ENCODE measurements at places on chromosomes 1 and 21.

GRCh38 chr1:10161541-10162290 is 48.7 kb upstream of the KIF1B start:
- DNase-seq: peak; percentile 24

- no peak for DNase-seq
These were observed 24.7 kb upstream of the IGSF5 start for GRCh38 chr21:39720126-39720778.

GRCh38 chr1:211485480-211485857 is 6.5 kb downstream of the RD3 start:
- DNase-seq: no peak

DNA sequence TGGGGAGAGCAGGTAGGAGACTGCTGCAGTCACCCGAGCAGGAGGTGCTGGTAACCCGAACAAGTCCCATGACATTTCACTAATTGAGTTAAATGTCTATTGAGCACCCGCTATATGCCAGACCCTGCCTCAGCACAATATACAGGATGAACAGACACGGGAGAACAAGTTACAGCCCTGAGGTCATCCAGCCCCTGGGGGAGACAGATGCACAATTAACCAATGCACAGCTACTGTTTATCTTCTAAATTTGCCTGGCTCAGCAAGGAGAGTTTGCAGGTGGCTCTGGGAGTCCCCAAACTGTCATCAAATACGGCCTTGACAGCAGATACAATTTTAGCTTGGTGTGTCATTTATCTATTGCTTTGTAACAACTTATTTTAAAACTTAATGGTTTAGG is 18.1 kb downstream of the CITED4 start:
- no peak for DNase-seq

DNA sequence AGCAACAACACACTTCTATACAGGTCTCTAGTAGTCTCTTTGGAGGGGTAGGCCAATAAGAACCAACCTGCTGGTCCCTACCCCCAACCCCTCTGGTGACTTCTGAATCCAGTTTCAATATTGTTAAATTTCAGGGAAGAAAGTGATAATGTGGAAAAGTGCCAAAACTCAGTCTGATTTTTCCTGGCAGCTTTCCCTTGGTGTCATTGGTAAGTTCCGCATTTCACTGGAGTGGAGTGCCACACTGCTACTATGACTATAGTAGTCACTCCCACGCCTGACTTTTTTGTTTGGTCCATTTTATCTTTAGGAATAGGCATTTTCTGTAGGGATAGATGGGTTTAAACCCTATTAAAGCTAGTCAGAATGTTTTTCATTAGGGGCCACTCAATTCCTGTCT is 5.7 kb upstream of the ARID1A start:
- peak; percentile 28 for DNase-seq

DNA sequence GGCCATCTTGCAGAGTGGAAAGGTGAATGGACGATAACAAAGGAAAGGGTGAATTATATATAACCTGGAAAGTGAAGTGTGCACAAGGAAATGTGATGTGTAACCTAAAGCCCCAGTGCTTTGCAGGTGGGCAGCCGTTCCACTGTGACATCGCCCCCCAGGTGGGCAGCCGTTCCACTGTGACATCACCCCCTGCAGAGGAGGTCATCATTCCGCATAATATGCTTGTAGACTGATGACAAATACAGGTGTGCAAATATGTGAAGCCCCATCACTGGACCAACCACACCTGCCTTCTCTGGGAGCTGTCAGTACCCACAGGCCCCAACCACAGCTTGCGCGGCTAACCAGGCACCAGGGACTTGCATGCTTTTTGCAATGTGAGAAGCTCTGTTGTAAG is 4.7 kb upstream of the ZNF496 start:
- DNase-seq: no peak

DNA sequence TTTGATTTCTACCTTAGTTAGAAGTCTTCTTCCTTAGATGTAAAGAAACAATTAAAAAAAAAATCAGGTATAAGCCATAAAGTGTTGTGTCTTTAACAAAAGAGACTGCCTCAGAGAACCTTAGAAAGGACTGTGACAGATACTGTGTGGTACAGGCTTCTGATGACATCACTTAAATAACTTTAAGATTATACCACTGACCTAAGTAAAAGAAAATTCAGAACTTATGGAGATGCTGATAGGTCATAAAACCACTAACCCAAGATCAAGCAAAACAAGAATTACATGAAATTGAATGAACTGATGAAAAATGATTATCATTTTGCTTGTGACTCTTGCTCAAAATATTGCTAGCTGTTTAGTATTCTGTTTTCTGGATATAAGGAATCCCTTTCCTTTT is 220.8 kb downstream of the NRIP1 start:
- no peak for DNase-seq

DNA sequence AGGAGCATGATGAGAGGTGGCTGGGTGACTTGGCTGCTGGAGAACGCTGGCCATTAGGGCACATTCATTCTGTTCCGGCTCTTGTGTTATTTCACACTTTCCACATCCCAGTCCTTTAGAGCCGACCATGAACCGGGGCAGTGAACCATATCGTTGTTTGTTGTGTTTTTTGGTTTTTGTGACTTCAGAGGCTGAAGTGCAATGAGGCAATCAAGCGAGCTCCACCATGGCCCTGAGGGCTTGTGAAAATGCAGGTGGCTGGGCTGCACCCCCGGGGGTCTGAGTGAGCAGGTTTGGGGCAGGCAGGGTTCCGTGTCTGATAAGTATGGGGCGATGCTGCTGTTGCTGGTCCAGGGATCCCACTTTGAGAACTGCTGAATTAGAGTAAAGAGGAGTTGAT is 23.7 kb downstream of the ABCG1 start:
- no peak for DNase-seq

DNA sequence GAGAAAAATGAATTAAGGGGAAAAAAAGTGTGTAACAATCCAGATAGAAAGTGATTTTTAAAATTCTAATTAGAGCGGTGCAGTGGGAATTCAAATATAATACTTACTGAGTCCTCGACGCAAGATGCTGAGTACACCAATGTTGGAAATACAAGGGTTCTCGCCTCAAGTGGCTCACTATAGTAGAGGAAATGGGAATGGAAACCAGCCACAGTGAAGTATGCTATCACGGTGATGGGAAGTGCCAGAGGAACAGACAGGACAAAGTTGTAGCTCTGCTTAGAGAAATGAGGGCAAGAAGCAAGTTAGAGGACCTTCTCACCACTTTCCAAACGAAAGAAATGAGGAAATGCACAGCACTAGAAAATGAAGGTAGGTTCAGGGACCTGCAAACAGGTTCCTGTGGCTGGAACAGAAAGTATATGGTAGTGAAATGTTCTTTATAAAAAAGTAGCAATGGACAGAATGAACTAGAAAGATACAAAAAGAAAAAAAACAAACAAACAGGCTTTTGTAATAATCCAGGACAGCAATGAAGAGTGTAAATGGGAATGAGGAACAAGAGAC is 13.5 kb downstream of the EGLN1 start:
- DNase-seq: no peak

- DNase-seq: no peak
These were observed 265.1 kb downstream of the LRRC40 start for GRCh38 chr1:69940231-69940630.

GRCh38 chr1:201595381-201595780 is 56.5 kb downstream of the NAV1 start:
- DNase-seq: no peak

- no peak for DNase-seq
These were observed 26.3 kb downstream of the ADAM30 start for GRCh38 chr1:119869995-119870394.

DNA sequence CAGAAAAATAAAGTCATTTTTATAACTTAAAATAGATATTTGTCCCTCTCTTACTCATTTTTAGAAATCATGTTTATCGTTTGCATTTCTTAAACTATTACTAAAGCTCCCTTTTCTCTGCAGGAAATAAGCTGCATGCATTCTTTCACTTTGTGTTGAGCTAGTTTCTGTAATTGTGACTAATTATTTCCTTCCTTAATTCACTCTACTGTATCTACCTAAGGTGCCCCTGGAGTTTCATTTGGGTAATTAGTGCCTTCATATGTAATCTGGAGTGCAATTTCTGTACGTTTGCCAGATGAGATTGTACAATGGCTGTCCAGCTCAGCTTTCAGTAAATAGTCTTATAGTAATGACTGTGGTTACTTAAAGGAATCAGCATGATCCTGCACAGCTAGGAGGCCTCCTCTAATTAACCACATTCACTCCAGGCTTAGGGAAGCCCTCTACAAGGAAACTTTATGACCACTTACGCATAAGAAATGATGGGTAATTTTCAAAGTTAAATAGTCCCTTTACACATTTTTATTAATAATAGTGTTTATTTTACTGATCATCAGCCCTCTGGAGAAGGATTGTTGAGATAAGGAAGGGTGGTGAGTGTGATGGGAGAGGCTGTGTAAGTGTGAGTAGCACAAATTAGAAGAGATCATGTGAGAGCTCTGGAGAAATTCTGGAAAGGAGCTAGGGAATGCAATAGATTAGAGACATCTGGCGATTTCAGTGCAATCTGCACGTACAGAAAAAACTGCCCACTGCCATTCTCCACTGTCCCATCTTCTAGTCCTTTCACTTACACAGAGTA is 86.8 kb downstream of the LRRC8C start:
- DNase-seq: no peak

DNA sequence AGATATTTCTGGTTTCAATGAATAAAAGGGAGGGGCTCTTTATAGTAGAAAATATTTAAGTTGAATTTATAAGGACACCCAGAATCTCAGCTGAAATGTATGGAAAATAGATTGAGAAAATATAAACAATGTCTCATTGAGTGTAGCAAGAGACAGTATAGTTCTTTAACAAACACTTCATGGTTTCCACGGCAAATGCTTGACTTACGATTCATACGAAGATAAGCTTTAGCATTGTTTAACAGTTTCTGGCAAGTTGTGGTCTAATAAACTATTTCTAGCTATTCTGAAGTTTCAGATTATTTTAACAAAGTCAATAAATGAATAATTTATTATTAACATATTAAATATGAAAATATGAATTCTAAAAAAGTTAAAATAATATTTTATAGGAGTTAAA is 1419.4 kb downstream of the KCNT2 start:
- no peak for DNase-seq

GRCh38 chr1:93344886-93345632 is 648 bp upstream of the DR1 start:
- DNase-seq: no peak

GRCh38 chr21:26766826-26767325 is 78.3 kb downstream of the ADAMTS1 start:
- DNase-seq: no peak

DNA sequence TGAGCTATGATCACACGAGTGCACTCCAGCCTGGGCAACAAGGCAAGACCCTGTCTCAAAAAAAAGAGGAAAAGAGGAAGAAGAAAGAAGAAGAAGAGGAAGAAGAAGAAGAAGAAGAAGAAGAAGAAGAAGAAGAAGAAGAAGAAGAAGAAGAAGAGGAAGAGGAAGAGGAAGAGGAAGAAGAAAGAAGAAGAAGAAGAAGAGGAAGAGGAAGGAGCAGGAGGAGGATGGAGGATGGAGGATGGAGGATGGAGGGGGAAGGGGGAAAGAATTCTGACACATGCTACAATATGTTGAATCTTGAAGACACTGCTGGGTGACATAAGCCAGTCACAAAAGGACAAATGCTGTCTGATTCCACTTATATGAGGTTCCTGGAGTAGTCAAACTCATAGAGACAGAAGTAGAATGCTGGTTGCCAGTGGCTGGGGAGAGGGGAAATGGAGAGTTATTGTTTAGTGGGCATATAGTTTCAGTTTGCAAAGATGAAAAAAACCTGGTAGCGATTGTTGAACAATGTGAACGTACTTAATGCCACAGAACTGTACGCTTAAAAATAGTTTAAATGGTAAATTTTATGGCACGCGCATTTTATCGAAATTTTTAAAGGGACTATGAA is 47.3 kb upstream of the COA6 start:
- no peak for DNase-seq

DNA sequence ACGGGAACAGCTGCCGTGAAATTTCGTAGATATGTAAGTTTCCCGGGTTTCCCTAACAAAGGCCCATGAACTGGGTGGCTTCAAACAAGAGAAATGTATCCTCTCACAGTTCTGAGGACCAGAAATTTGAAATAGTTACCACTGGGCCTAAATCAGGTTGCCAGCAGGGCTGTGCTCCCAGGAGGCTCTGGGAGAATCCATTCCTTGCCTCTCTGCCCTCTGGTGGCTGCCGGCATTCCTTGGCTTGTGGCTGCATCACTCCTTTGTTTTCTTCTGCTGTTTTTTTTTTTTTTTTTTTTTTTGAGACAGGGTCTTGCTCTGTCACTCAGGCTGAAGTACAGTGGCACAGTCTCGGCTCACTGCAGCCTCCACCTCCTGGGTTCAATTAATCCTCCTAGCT is 23.7 kb downstream of the UMODL1 start:
- DNase-seq: no peak

- no peak for DNase-seq
These were observed 52.8 kb downstream of the SDC3 start for GRCh38 chr1:30855686-30856259.

DNA sequence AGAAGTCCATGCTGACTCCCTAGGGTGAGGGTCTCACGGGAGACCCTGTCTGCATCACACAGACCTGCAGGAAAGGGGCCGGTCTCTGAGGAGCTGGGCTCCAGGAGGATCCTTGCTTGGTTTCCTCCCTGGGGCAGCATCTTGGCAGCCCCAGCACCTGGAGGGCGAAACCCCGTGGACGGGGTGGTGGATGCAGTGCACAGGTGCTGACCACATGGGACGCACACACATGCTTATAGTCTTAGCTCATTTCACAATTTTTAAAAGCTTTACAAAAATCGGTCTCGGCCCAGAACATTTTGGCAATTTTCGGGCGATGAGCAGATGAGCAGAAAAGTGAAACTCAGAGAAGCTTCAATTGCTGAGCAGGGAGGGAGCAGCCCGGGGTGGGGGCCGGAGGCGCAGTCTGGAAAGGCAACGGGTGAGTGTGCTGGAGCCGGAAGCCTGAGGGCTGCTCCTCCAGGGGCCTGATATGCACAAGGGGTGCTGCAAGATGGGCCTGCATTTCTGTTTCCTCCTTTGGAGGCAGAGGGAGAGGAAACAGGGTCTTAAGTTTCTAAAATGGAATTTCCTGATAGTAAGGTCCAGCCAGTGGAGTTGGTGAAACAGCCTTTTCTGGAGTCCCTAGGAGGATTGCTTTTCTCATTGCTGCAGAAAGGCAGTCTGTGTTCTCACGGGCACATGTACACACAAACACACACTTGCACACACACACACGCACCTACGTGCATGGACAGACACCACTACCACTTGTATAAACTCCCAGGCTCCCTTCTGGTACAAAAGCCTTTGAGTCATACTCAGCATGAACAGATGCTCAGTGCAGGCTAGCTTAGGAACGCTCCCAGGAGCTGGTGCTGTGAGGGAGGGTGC is 60.6 kb downstream of the SCCPDH start:
- DNase-seq: no peak

Measured in globus pallidus (tissue), 1 donor.